ENCODE measurements at places on chromosomes 2 and 18.
A peak's percentile ranks its signal among the peaks of the same experiment; 100 is the strongest.

- no peak for DNase-seq
Observed at GRCh38 chr2:230684270-230685168, 28.1 kb upstream of the CAB39 start.

GRCh38 chr2:97699765-97700444 is 13.5 kb upstream of the ZAP70 start:
- peak; percentile 45 for DNase-seq

GRCh38 chr2:11385847-11386246 is 41.4 kb upstream of the ROCK2 start:
- no peak for DNase-seq

GRCh38 chr18:37778417-37779165 is 213.0 kb upstream of the CELF4 start:
- DNase-seq, result no peak

- DNase-seq, result no peak
Observed at GRCh38 chr2:88575630-88576029, 51.6 kb downstream of the EIF2AK3 start.

GRCh38 chr18:70454704-70455322 is 166.0 kb downstream of the SOCS6 start:
- peak; percentile 5 for DNase-seq

Data from stimulated activated CD8-positive, alpha-beta memory T cell treated with anti-CD3 and anti-CD28 coated beads, Interleukin-4, amount 100 ng/mL, for 1 hour (primary cell).